Stimulated activated CD8-positive, alpha-beta memory T cell treated with anti-CD3 and anti-CD28 coated beads, Interleukin-2, amount 100 ng/mL, for 1 hour (primary cell): ENCODE measurements at places on chromosomes 12 and 14.

DNA sequence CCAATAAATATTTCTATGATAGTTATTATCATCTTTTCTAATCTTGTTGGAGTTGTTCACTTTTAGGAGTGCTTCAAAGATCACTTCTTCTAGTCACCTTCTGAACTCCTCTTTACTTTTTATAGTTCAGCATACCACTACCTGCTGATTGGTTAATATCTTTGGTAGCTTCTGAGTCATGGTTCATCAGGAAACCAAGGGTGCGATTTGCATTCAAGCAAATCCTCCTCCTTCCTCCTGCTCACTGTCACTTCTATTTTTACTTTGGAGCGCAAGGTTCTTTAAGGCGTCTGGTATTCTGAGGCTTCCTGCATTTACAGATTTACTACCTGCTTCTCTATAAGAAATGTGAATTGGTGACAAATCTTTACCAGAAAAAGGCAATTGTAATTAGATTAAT lies 24.0 kb downstream of the SYT1 start:
- no peak for DNase-seq

DNA sequence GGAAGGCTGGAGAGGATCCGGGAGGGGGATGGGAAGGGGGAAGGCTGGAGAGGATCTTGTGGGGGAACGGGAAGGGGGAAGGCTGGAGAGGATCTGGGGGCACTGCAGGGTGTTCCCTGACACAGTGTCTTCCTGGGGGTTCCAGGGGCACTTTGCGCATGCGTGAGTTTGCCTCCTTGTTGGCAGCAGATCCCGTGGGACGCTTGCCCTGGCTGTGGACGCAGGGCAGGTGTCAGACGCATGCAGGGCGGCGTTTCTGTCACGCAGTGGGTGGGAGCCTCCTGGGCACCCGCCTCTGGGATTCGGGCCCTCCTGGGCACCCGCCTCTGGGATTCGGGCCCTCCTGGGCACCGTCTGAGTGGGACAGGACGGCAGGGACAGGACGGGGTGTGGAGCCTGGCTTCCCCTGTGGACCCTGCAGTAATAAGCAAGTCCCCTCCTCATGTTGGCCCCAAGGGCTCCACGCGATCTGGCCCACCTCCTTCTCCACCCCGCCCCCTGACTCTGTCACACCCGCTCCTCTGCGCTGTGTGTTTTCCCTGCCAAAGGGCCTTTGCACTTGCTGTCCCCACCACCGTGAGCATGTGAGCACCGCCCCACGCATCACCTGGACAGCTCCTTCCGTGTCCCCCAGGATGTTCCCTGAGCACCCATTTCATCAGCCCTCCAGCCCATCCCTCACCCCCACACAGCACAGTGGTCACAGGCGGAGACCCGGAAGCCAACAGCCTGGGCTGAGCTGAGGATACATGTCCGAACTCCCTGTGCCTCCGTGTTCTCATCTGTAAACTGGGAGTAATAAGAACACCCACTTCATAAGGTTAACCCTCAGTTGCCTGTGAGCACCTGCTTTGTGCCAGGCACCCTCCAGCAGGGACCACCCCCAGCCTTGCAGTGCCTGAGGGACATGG lies 4.4 kb downstream of the MMP17 start:
- DNase-seq, result no peak

DNA sequence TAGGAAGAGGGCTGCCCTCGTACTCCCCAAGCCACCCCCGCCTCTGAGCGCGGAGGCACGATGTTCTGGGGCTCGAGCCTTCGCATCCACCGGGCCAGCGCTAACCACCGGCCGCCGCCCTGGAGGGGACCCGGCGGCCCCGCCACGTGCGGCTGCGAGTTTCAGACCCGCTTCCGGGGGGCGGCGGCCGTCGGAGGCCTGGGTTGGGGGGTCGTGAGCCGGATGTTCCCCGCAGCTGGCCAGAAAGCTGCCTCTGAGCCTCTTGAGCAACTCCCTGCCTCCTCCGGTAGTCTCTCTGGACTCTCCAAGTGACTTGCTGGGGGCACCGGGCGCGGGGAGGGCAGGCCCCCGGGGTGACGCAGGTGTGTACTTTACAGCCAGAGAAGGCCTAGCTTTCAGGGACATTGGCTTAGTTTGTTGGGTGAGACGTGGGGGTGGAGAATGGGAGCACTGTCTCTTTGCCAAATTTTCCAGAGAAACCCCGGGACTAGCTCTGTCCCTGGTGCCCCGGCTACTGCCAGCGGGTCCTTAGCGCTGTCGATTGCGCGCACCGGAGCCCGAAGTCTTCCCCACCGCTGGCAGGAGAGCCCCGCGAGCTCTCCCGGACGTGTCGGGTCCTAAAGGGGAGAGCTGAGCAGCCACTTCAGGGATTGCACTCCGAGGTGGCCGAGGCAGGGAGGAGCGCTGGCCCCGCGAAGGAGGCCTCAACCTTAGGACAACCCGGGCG lies 15.6 kb downstream of the OTX2 start:
- DNase-seq, result no peak

DNA sequence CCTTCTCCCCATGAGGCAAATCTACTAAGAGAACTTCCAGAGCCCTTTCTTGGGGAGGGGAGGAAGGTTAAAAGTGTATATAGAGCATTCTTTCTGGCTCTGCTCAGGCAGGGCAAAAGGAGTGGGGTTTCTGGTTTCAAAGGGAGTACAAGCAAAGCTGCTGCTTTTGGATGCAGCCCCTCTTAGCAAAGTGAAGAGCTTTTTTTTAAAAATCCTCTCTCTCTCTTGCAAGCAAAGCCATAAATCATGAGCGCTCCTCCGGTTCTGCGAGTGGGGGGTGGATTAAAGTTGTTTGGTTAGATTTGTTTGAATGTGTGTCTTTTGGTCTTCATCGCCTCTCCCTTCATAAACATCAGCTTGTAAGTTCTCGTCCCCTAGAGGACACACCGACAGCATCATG lies 546.6 kb upstream of the TBX3 start:
- no peak for DNase-seq

GRCh38 chr14:75234173-75235115 lies 44.2 kb upstream of the FOS start:
- no peak for DNase-seq

- no peak for DNase-seq
Observed at GRCh38 chr14:75595226-75595625, 16.8 kb downstream of the FLVCR2 start.

DNA sequence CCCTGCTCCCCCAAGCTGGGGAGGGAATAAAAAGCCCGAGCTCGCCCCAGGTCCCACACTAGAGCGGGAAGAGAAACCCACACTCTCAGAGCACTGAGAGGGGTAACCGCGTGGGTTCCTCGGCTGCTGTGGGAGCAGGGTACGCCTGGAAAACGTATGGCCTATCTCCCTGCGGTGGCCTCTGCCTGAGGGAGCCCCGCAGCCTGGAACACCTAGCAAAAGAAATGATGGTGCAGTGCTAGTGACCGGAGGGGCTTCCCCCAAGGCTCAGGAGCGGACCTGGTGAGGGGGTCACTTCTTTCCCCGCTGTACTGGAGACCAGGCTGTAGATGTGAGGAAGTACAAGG lies 2.5 kb upstream of the OR4N2 start:
- DNase-seq, result no peak

GRCh38 chr14:104206281-104206904 lies 68.0 kb downstream of the KIF26A start:
- no peak for DNase-seq

DNA sequence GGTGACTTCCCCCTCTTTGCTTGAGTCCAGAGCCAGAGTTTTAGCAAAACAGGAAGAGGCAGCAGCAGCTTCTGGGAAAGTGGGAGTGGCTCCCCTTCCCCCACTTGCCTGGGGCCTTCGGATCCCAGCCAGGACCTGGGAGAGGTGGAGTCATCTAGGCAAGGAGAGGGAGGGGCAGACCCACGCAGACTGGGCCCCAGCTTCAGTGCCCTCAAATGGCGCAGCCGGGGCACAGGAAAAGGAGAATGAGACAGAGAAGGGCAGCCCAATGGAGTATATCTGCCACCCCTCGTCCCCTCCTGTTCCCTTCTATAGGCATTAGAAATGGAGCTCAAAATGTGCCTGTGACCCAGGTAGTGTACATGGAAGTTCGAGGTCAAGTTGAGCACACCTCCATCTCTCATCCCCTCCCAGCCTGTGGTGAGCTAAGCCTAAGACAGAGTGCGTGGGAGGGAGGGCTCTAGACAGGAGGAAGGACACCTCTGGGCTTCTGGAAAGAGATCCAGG lies 9.3 kb upstream of the HDAC7 start:
- no peak for DNase-seq

DNA sequence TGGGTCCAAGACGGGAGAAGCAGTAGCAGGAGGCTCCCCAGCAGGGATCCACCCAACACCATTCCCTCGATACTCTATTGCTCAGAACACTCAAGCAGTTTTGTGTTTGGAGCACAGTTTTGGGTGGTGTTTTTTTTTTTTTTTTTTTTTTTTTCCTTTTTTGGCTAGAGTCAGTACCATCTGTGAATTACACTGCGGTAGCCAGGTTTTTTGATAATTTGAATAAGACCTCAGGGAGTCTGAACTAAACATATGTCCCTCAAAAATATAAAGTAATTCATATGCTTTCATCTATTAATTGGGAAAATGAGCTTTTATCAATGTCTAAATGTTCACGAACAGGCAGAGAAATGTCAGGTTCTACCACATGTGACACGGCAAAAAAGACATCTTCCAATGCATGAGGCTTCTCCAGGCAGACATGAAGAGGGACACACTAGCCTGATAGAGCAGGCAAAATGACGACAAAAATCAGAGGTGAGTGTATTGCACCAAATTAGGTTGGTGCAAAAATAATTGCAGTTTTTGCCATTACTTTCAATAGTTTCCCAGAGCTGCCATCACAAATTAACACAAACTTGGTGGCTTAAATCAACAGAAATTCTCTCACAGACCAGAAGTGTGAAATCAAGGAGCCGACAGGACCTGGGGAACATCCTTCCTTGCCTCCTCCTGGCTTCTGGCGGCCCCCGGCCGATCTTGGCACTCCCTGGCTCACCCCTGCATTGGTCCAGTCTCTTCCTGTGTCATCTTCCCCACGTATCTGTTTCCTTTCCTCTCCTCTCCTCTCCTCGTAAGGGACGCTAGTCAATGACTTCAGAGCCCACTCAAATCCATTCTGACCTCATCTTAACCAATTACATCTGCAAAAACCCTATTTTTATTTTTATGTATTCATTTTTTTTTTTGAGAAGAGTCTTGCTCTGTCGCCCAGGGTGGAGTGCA lies 33.9 kb downstream of the FOXN3 start:
- no peak for DNase-seq

GRCh38 chr12:129378496-129378895 lies 525.2 kb downstream of the GLT1D1 start:
- DNase-seq, result no peak

DNA sequence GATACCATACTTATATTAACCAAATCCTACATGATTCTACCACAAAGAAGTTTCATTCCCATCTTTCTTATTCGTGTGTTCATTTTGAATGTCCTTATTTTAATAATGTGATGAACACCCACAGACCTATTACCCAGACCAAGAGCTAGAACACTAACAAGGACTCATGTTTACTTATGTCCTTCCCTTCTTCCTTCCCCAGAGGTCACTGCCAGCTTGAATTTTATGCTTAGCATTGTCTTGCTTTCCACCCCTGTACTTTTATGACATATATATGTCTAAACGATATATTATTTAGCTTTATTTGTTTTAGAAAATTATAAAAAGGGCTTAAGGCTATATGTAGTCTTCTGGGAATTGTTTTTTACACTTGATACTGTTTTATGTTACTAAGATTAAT lies 238.6 kb downstream of the LRIG3 start:
- no peak for DNase-seq

DNA sequence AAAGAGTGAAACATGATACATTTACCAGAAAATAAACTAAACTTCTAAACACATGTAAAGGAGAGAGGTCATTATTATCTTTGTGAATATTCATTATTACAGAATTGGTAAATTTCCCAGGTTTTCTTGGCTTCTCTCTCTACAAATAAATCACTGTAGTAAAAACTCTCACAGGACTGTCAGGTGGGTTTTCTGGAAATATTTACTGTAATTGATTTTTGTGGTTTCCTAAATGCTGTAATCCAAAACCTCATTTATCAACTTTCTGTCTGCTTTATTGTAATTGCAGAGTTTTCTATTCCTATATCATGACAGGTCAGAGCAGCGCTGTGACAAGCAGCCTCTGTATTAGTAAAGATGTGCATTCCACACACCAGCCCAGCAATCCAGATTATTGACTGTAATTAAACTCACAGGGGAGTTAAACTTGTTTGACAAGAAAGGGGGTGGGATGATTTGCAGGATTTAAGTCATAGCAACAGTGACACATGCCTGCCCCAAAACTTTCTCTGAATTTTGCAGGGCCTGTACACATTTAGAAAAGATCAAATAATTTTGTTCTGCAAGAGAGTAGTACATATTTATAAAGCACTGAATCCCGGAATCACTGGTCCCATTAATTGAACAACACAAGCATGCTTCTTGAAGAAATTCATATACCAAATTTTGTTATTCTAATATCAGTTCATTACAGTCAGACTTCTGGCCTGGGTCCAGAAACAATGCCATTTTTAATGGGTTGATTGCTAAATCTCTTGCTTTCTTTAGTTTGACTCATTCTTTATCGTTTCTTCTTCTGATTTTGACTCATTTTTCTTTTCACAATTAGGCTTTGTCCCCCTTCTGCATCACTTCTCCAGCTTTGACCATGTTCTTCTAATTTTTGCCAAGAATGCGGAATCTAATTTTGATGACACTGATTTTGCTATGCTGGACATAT lies 42.2 kb downstream of the PTPRO start:
- DNase-seq, result no peak

DNA sequence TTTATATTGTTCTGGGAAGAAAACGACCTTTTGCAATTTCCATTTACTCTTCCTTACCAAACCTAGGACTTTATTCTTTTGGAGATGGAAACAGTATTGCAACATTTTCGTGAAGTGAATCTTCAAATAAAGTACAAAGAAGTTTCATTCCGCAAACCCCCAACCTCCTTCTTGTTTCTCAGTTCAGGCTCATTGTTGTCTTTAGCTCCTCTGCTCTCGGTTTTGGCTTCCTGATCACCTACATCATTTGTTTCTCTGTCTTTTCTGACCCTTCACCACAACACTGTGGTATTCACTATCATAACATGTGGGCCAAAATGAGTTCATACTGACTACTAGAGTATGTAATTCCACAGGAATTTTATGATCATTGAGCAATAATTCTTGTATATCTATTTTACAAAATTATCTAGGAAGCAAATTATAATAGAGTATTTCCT lies 266.8 kb downstream of the ADAMTS20 start:
- DNase-seq, result no peak

- no peak for DNase-seq
Observed at GRCh38 chr12:11879306-11879705, 191.4 kb upstream of the BCL2L14 start.

- DNase-seq, result no peak
Observed at GRCh38 chr14:94129758-94130414, 482 bp upstream of the IFI27L2 start.

- no peak for DNase-seq
Observed at GRCh38 chr14:104332634-104333270, 194.4 kb downstream of the KIF26A start.

- no peak for DNase-seq
Observed at GRCh38 chr14:76245097-76245496, 93.4 kb downstream of the GPATCH2L start.

GRCh38 chr14:85487215-85487614 lies 42.7 kb upstream of the FLRT2 start:
- DNase-seq, result no peak
